ENCODE measurements at places on chromosomes 7 and 10. TPM values are rescaled to one million over a fixed set of nuclear protein-coding genes. Genes with fewer than 3 reads are reported as not detected.

DNA sequence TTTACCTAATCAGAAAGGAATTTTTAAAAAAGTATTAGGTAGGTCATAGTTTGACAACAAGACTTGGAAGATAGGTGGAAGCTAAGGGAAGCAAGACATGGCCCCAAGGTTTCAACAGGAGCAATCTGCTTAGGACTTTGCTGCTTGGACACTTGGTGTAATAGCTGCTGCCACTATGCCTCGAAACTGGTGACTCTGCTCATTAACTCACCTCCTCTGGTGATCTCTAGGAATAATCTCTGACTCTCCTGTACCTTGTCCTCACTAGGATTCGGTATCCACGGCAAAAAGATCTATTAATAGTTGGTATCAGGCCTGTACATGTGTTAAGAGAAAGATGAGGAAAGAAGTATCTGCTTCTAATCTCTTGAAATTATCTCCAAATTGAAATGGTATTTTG lies 53.1 kb downstream of the PTEN start:
- DNase-seq: no peak

- DNase-seq: peak; percentile 46
These were observed 46.9 kb upstream of the GDF10 start for GRCh38 chr10:47253030-47253637.

GRCh38 chr7:138865843-138866242 lies 67.8 kb upstream of the ATP6V0A4 start:
- no peak for DNase-seq

GRCh38 chr7:27389496-27389895 lies 146.9 kb downstream of the EVX1 start:
- DNase-seq: no peak

DNA sequence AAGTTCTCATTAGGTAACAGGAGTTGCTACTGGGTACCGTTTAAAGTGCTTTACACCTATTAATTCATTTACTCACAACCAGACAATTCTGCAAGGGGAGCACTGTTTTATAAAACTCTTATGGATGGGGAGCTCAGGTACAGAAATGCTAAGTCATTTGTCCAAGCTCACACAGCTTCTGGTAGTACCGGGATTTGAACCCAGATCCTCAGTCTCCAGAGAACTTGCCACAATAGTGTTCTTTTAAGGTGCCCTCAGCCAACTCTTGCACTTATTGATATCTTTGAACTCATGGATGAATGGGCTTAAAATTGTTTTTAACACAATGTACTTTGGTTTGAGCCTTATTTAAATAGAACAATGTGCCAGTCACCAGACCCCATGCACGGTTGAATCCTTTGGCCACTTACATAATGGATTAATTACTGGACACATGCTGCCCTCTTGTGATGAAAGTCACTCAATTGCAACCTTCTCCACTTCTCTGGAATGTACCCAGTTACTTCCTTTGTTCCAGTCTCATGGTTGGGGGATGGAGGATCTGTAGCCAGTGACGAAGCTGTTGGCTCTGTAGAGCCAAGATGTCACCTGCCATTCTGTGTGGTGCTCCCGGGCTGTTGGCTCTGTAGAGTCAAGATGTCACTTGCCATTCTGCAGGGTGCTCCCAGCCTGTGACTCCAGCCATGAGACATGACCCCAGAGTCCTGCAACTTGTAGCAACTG lies 65.6 kb downstream of the NOD1 start:
- DNase-seq: no peak

- DNase-seq: no peak
These were observed 9.5 kb downstream of the ANKRD1 start for GRCh38 chr10:90911133-90912051.

- DNase-seq: no peak
These were observed 97.4 kb downstream of the LRRC18 start for GRCh38 chr10:48842231-48842630.

- DNase-seq: no peak
These were observed 106.5 kb downstream of the ARHGAP12 start for GRCh38 chr10:31822150-31822549.

DNA sequence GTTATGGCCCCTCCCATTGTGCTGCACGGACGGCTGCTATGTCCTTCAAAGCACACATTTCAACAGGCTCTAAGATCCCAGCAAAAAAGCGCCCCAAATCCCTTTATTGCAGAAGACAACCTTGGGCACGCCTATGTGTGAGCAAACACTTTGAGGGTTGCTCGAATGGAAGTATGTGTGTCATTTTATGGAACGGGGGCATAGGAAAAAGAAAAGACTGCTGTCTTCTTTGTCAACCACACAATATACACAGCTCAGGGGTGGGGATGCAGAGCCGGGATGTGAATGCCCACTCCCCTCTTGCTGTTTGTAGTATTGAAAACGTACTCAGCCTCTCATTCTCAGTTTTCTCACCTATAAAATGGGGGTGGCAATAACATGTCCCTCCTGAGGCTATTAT lies 32.0 kb downstream of the C10orf53 start:
- DNase-seq: no peak

The RBP4 gene
- not detected for total RNA-seq

The CYP2C8 gene
- total RNA-seq: not detected

GRCh38 chr10:117457932-117458331 lies 82.7 kb upstream of the PDZD8 start:
- DNase-seq: no peak

DNA sequence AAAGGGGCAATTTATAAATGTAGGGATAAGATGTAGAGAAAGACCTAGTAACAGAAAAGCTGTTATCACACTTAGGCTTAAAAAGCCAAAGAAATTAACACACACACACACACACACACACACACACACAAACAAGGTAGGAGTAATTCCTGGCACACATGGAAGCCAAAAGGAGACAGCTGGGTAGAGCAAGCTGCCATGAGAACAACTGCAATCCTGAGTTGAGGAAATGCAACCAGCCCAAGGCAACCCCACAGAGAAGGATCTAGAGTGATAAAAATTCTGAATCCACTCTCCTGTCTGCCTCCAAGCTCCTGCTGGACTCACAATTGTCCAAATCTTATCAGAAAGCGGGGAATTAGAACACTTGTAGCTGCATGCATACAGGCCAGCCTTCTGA lies 229.1 kb upstream of the DGKB start:
- DNase-seq: no peak

The SPDYE2 gene
- total RNA-seq: not detected

GRCh38 chr10:121838149-121838548 lies 89.7 kb downstream of the ATE1 start:
- DNase-seq: no peak

GRCh38 chr7:42739638-42740037 lies 172.2 kb downstream of the C7orf25 start:
- no peak for DNase-seq

GRCh38 chr10:283916-284356 lies 148.7 kb downstream of the ZMYND11 start:
- no peak for DNase-seq

DNA sequence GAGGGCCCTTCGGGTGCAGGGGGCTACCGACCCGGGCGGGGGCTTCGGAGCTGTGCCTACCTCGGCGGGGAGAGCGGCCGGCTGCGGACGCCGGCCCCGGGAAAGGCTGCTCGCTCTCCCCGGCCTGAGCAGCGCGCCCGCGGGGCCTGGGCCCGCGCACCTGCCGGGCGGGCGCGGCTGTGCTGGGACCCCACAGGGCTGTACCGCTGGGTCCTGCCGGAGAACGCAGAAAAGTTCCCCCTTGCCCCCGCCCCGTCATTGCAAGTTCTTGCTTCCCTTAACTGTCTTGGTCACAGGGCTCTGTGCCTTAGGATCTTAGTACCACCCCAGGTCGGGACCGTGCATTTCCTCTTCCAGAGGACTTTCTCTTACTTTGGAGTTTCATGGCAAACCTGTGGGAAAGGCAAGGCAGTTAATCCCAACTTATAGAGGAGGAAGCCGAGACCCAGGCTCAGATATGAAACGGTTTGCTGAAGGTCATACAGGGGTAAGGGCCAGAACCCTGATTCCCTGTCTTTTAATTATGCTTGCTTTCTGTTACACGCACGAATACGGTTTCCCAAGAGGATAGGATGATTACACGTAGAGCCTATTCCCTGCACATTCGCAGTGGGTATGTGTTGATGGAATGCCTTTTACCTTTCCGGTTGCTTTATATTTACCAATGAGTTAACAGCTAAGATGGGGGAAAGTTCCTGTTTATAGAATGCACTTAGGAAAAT lies 652 bp downstream of the PCGF5 start:
- DNase-seq: peak; percentile 63

DNA sequence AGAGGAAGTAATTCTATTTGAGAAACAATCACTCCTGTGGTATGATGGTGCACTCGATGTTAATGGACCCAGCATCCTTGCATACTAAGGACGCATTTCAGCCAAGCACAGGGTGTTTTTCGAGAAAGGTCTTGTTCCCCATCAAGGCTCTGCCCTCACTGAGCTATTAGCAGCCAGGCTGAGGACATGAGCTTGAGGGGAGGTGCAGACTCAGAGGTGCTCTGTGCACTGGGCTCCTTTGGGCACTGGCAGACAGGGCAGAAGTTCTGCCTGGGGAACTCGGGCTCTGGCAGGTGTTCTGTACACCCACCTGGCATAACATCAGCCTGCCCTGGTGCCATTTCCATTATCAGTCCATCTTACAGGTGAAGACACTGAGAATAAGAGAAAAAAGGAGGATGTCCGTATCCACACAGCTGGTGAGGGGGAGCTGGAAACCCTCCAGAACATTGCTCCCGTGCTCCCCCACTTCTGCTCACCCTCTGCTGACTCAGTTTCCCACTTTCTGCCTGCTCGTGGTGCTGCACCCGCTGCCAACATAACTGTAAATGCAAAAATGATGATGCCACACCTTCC lies 92.7 kb upstream of the RET start:
- peak; percentile 39 for DNase-seq

Measured in sigmoid colon (tissue), 7 donors.